IgD-negative memory B cell (primary cell): ENCODE measurements at places on chromosomes 3 and 15. TPM values are rescaled to one million over a fixed set of nuclear protein-coding genes. Genes with fewer than 3 reads are reported as not detected.

AP3B2 gene
- polyA plus RNA-seq: 0.35 TPM

UTS2B gene
- 4.2 TPM for polyA plus RNA-seq

GABRB3 gene
- polyA plus RNA-seq: not detected

SLC9C1 gene
- not detected for polyA plus RNA-seq

FES gene
- polyA plus RNA-seq: 7.7 TPM

CCR1 gene
- polyA plus RNA-seq: 5.8 TPM
